ENCODE measurements at places on chromosomes 13 and 19.

DNA sequence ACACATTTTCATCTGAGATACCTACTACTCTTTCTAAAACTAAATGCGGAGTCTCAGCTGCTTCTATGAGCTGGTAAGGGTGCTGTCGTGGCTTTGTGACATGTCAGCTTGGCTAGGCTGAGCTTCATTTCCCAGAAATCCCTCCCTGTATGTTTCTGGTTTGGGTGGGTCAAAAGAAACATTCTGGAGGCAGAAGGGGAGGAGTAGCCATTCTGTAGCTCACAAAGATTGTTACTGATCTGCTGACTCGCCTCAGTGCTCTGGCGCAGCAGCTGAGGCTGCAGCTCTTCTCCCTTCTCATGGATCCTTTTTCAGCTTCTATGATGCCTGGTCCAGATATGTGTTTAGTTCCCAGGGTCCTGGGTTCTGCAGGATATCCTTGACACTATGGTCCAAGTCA, 114.7 kb downstream of the RAP2A start:
- no peak overlapping the region for H3K4me3 ChIP-seq
- no peaks in the 10 kb centered on the region for H3K36me3 ChIP-seq
- DNase-seq, result no peak
- H3K27ac ChIP-seq, result no peak overlapping the region

- peaks cover 11% of the 10 kb centered on the region for H3K4me1 ChIP-seq
- H3K36me3 ChIP-seq, result no peaks in the 10 kb centered on the region
- H3K27me3 ChIP-seq, result no peaks in the 10 kb centered on the region
- H3K27ac ChIP-seq, result no peak overlapping the region
Measured at GRCh38 chr19:44879309-44880065, 11.6 kb upstream of the TOMM40 start.

DNA sequence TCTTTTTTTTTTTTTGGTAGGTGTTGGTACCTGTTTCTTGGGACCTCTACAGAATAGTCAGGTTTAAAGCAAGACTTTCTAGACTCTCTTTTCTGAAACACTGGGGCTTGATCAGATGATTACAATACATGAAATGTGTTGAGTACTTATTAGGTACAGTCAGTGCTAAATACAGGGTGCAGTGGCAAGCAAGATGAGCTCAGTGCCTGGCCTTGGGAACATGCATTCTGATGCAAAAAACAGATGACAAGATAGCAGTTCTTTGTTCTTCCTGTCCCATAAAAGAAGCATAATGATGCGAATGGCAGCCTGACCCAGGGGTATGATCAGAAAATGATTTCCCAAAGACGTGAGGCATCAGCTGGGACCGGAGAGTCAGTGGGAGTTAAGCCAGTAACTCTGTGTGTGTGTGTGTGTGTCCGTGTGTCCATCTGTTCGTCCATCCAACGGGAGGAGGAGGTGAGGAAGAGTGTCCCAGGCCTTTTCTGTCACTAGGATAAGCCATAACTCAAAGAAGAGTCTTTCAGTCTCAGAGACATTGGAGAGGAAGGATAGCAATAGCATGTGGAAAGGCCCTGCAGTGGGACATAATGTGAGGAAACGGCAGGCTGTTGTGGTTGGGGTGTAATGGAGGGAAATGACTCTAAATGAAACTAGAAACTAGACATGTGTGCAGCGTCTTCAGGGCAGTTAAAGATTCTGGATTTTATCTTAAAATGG, 32.2 kb downstream of the SLAIN1 start:
- H3K4me3 ChIP-seq, result no peak overlapping the region
- H3K27me3 ChIP-seq, result no peaks in the 10 kb centered on the region
- no peaks in the 10 kb centered on the region for H3K36me3 ChIP-seq
- H3K4me1 ChIP-seq, result no peaks in the 10 kb centered on the region

- no peaks in the 10 kb centered on the region for H3K27me3 ChIP-seq
- H3K27ac ChIP-seq, result no peak overlapping the region
- H3K4me3 ChIP-seq, result no peak overlapping the region
- no peaks in the 10 kb centered on the region for H3K4me1 ChIP-seq
- no peaks in the 10 kb centered on the region for H3K36me3 ChIP-seq
Measured at GRCh38 chr19:56689198-56689597, 17.6 kb upstream of the ZNF835 start.

DNA sequence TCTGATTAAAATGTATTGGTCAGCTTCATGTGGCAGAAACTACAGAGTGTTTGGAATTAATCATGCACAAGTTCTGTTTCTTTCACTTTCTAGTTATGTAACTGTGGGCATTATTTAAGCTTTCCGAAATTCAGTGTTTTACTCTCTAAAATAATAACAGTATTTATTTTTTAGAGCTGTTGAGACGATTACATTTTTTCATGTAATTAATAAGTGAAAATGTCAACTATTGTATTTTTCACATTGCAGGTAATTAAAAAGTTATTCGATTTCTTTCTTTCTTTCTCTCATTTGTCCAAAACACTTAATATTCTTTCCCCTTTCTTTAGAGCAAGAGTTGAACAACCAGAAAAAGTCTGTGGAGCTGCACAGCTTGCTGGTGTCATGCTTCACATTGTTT, 559.4 kb upstream of the PCDH20 start:
- no peak overlapping the region for H3K4me3 ChIP-seq
- no peaks in the 10 kb centered on the region for H3K4me1 ChIP-seq
- H3K36me3 ChIP-seq, result no peaks in the 10 kb centered on the region
- no peaks in the 10 kb centered on the region for H3K27me3 ChIP-seq
- DNase-seq, result no peak
- no peak overlapping the region for H3K27ac ChIP-seq

- no peaks in the 10 kb centered on the region for H3K4me1 ChIP-seq
- H3K27ac ChIP-seq, result no peak overlapping the region
- H3K27me3 ChIP-seq, result no peaks in the 10 kb centered on the region
- DNase-seq, result no peak
Measured at GRCh38 chr13:78868991-78869390, 210.0 kb upstream of the OBI1 start.

- no peaks in the 10 kb centered on the region for H3K36me3 ChIP-seq
- peaks cover 32% of the 10 kb centered on the region for H3K4me1 ChIP-seq
- DNase-seq, result no peak
- H3K27ac ChIP-seq, result no peak overlapping the region
Measured at GRCh38 chr13:24654741-24655140, 25.5 kb upstream of the ATP12A start.

DNA sequence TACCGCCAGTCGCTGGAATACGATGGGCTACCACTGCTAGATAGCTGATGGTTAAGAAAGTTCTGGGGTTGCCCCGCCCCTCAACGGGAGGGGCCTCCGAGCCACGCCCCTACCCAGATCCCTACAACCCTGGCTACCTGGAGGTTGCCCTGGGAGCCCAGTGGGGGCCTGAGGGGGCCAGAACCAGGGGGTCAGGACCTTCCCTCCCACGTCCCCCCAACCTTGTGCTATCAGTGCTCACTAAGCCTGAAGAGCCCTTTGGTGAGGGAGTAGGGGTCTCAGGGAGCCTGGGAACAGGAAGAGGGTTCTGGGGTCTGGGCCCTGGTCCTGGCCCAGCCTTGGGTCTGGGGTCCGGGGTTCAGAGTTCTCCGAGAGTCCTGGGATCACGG, 8.9 kb downstream of the OCEL1 start:
- peaks cover 30% of the 10 kb centered on the region for H3K4me1 ChIP-seq
- peak overlapping the region; percentile 58 for H3K4me3 ChIP-seq
- no peaks in the 10 kb centered on the region for H3K27me3 ChIP-seq
- peak overlapping the region; percentile 91 for H3K27ac ChIP-seq

GRCh38 chr13:28658539-28658795, 463 bp upstream of the POMP start:
- H3K4me3 ChIP-seq, result peak overlapping the region; percentile 83
- peak overlapping the region; percentile 88 for H3K27ac ChIP-seq
- H3K36me3 ChIP-seq, result no peaks in the 10 kb centered on the region
- no peaks in the 10 kb centered on the region for H3K27me3 ChIP-seq
- DNase-seq, result no peak
- H3K4me1 ChIP-seq, result peaks cover 45% of the 10 kb centered on the region

GRCh38 chr13:106096661-106097092, 438.8 kb downstream of the EFNB2 start:
- peak overlapping the region; percentile 6 for H3K4me3 ChIP-seq
- H3K27me3 ChIP-seq, result no peaks in the 10 kb centered on the region
- no peak for DNase-seq
- peak overlapping the region; percentile 89 for H3K27ac ChIP-seq
- H3K4me1 ChIP-seq, result peaks cover 57% of the 10 kb centered on the region
- H3K36me3 ChIP-seq, result no peaks in the 10 kb centered on the region

GRCh38 chr19:16654627-16655026, 5.3 kb downstream of the SMIM7 start:
- no peak overlapping the region for H3K4me3 ChIP-seq
- H3K27ac ChIP-seq, result no peak overlapping the region
- no peak for DNase-seq
- H3K36me3 ChIP-seq, result no peaks in the 10 kb centered on the region
- no peaks in the 10 kb centered on the region for H3K27me3 ChIP-seq
- H3K4me1 ChIP-seq, result peaks cover 20% of the 10 kb centered on the region

- H3K36me3 ChIP-seq, result no peaks in the 10 kb centered on the region
- H3K27me3 ChIP-seq, result no peaks in the 10 kb centered on the region
- DNase-seq, result no peak
- H3K4me1 ChIP-seq, result no peaks in the 10 kb centered on the region
Measured at GRCh38 chr13:41411522-41411921, 45.8 kb upstream of the RGCC start.

GRCh38 chr13:32850316-32851052, 165.7 kb upstream of the KL start:
- H3K4me1 ChIP-seq, result no peaks in the 10 kb centered on the region
- no peak for DNase-seq
- no peaks in the 10 kb centered on the region for H3K36me3 ChIP-seq
- H3K27me3 ChIP-seq, result no peaks in the 10 kb centered on the region
- H3K27ac ChIP-seq, result no peak overlapping the region

DNA sequence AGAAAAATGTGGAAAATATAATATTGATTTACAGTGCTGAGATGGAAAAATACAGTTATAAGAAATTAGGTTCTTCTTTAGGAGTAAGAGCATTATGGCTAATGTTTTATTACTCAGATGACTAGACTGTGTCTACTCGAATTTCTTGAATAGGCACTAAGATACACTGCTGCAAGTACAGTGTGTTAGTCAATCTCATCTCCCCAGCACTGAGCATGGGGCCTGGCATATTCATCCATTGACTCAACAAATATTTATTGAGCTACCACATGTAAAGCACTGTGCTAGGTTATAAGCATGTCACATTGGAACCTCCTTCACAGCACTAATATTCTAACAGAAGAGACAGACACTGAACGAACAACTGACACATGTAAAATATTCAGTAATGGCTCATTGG, 242.5 kb upstream of the GPC6 start:
- H3K36me3 ChIP-seq, result no peaks in the 10 kb centered on the region
- no peaks in the 10 kb centered on the region for H3K4me1 ChIP-seq
- no peak for DNase-seq
- no peak overlapping the region for H3K27ac ChIP-seq

DNA sequence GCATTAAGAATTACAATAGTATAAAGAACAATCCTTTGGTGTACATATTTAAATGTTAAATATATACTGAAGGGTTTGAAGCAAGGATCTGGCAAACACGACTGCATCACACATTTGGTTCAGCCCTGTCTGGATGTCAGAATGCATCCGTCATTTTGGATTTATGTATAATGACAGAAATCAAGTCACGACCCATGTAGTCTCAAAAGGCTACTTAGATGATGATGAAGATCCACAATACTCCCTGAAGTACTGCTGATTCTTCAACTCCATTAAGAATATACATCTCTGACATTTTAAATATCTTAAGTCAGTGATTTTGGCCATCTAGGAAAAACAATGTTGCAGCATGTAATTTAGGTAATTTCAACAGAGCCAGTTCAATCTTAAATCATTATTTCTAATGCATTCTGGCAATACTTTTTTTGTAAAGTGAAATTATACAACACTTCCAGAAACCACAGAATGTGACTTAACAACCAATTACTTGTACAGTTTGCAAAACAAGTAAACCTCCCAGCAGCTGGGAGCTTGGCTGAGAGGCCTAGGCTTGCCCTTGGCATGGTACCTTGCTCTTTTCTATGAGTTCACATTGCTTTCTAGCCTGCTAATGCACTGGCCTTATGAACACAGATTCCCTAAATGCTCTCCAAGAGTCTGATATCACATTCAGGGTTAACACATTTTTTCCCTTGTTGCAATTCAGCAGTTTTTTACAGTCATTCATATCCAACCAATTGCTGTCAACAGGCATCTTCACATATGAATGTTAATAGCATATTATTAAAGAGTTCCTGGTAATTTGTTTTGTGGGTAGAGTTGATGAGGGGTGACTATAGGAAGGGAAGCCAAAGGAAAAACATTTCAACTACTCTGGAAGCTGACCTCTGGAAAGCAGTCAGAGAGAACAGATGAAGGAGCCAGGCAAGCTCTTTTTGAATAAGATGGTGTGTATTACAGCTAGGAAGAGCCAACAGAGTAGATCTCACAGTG, 175.2 kb downstream of the ENOX1 start:
- H3K27ac ChIP-seq, result no peak overlapping the region
- H3K4me1 ChIP-seq, result no peaks in the 10 kb centered on the region
- no peak for DNase-seq
- H3K36me3 ChIP-seq, result no peaks in the 10 kb centered on the region
- no peaks in the 10 kb centered on the region for H3K27me3 ChIP-seq
- no peak overlapping the region for H3K4me3 ChIP-seq

GRCh38 chr13:85508683-85509329, 290.4 kb downstream of the SLITRK6 start:
- H3K36me3 ChIP-seq, result no peaks in the 10 kb centered on the region
- H3K27ac ChIP-seq, result no peak overlapping the region
- DNase-seq, result no peak
- no peak overlapping the region for H3K4me3 ChIP-seq
- no peaks in the 10 kb centered on the region for H3K4me1 ChIP-seq
- no peaks in the 10 kb centered on the region for H3K27me3 ChIP-seq
